Adrenal gland (tissue), 19 donors: ENCODE measurements at places on chromosomes 3 and 15. TPM values are rescaled to one million over a fixed set of nuclear protein-coding genes. Genes with fewer than 3 reads are reported as not detected.

Gene ACAN
- 0.43 TPM for total RNA-seq

Gene RBPMS2
- 6.3 TPM for total RNA-seq

Gene ZNF639
- 44.9 TPM for total RNA-seq

Gene SUCLG2
- total RNA-seq: 70.0 TPM

Gene ANKUB1
- not detected for total RNA-seq

Gene GPR160
- 3.4 TPM for total RNA-seq

Gene SERP1
- 274 TPM for total RNA-seq

DNA sequence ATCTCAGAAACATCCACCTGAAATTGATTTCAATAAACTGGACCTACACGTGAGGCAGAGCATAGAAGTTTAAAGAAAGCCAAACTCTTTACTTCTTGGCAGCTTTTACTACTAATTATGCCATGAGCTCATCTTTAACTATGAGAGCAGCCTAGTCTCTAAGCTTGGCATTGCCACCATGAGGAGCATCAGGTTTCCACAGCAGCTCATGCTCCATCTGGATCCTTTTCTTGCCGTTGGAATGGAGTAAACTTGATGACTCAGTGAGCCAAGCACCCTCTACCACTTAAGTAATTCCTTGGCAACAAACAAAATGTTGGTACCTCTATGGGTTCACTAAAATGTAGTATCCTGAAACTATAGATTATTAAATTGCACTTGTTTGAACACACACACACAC lies 583.2 kb downstream of the EPHA3 start:
- no peak overlapping the region for H3K27ac ChIP-seq
- H3K36me3 ChIP-seq: no peaks in the 10 kb centered on the region
- no peak for DNase-seq

GRCh38 chr3:8980756-8981257 lies 17.5 kb upstream of the RAD18 start:
- H3K27me3 ChIP-seq: no peaks in the 10 kb centered on the region
- no peak overlapping the region for H3K27ac ChIP-seq
- H3K4me1 ChIP-seq: no peaks in the 10 kb centered on the region
- H3K36me3 ChIP-seq: no peaks in the 10 kb centered on the region

DNA sequence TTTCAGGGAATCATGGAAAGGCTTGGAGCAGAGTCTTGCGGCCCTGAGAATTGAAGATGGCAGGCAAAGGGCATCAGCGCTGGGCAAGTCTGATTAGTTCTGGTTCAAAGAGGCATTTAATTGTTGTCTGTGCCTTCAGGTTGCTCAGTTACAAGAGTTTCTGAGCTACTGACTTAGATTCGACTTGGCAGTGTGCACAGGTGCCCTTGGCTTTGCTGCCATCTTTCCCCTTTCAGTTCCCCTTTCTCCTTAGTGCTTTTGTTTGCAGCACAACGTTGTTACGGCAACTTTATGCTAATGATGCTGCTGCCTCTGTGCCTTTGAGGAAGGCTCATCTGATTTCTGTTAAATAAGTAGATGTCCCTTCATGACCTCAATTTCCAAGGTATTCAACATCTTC lies 12.5 kb downstream of the P2RY14 start:
- H3K27me3 ChIP-seq: no peaks in the 10 kb centered on the region
- H3K27ac ChIP-seq: no peak overlapping the region
- no peaks in the 10 kb centered on the region for H3K36me3 ChIP-seq
- H3K4me3 ChIP-seq: no peak overlapping the region

GRCh38 chr3:34015204-34016142 lies 217.0 kb downstream of the PDCD6IP start:
- H3K27ac ChIP-seq: no peak overlapping the region
- no peaks in the 10 kb centered on the region for H3K36me3 ChIP-seq
- H3K4me1 ChIP-seq: peaks cover 11% of the 10 kb centered on the region
- H3K27me3 ChIP-seq: no peaks in the 10 kb centered on the region
- no peak for DNase-seq

GRCh38 chr3:108329947-108330346 lies 33.6 kb downstream of the HHLA2 start:
- no peaks in the 10 kb centered on the region for H3K36me3 ChIP-seq
- no peaks in the 10 kb centered on the region for H3K27me3 ChIP-seq
- H3K4me1 ChIP-seq: no peaks in the 10 kb centered on the region
- DNase-seq: no peak
- no peak overlapping the region for H3K27ac ChIP-seq
- H3K4me3 ChIP-seq: no peak overlapping the region

- H3K27me3 ChIP-seq: no peaks in the 10 kb centered on the region
- no peak for DNase-seq
- no peaks in the 10 kb centered on the region for H3K4me1 ChIP-seq
- no peaks in the 10 kb centered on the region for H3K36me3 ChIP-seq
- H3K27ac ChIP-seq: no peak overlapping the region
Measured at GRCh38 chr3:25455441-25456132, 27.5 kb downstream of the RARB start.

DNA sequence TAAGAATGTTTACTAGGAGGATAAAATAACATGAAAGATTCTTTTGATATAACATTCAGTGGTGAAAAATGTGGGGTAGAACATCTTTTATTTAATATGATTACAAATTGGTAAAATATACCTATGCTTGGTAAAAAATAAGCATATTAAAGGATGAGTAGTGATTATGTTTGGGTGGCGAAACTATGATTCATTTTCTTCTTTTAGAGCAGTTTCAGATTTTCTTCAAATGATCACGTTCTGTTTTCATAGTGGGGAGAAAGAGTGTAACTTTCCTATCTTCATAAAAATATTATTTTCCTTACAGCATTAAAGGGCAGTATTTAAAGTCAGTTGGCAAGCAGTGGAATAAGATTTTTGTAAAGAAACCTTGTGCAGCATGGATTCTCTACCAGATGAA lies 15.5 kb downstream of the DZIP3 start:
- H3K27ac ChIP-seq: no peak overlapping the region
- no peaks in the 10 kb centered on the region for H3K4me1 ChIP-seq
- no peak overlapping the region for H3K4me3 ChIP-seq
- DNase-seq: no peak

DNA sequence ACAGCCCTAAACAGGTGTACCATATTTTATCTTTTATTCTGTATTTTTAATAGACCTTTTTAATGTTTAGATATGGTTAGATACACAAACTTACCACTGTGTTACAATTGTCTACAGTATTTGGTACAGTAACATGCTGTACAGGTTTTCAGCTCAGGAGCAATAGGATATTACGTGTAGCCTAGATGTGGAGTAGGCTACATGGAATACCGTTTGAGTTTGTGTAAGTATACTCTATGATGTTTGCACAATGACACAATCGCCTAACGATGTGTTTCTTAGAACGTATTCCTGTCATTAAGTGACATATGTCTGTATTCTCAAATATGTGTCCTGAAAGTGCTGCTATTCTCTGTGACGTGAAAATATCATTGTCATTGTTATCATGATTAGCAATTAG lies 62.6 kb downstream of the MFSD1 start:
- H3K4me1 ChIP-seq: no peaks in the 10 kb centered on the region
- H3K27me3 ChIP-seq: no peaks in the 10 kb centered on the region
- H3K27ac ChIP-seq: no peak overlapping the region
- no peak overlapping the region for H3K4me3 ChIP-seq
- H3K36me3 ChIP-seq: no peaks in the 10 kb centered on the region

DNA sequence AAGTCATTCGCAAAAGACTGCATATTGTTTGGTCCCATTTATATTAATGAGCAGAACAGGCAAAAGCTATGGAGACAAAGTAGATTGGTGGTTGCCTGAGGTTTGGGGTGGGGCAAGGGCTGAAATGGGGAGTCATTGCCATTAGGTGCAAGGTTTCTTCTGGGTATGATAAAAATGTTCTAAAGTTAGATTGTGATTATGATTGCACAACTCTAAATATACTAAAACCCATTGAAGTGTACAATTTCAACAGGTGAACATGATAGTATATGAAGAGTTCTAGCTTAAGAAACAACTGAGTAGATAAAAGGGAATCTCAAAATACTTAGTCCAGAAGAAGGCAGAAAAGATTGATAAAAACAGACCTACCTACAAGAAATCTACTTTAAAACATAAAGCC lies 56.7 kb downstream of the PAK2 start:
- H3K4me1 ChIP-seq: no peaks in the 10 kb centered on the region
- no peak for DNase-seq
- H3K4me3 ChIP-seq: no peak overlapping the region
- no peak overlapping the region for H3K27ac ChIP-seq

DNA sequence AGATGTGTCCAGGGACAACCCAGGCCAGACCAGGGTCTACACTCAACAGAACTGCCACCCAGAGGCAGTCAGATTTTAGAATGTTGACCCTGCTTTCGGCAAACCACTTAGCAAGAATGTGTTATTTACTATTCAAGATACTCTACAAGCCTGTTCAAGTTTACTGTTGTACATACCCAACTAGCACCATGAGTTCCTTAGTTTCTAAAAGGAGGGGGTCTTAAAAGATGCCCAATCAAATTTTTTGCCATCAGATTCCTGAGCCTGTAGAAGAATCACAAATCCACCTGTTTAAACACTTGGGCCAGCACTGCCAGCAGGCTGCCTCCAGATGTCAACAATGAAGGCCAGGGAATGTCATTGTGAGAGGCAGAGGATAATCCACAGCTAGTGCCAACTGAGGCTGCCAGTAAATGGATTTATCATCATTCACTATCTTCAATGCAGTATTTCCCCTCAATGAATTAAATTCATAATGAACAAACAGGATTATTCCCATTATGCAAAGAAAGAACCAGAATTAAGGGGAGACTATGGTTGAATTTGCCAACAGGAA lies 43.5 kb upstream of the SNRPA1 start:
- H3K4me3 ChIP-seq: no peak overlapping the region
- DNase-seq: no peak
- H3K36me3 ChIP-seq: no peaks in the 10 kb centered on the region

DNA sequence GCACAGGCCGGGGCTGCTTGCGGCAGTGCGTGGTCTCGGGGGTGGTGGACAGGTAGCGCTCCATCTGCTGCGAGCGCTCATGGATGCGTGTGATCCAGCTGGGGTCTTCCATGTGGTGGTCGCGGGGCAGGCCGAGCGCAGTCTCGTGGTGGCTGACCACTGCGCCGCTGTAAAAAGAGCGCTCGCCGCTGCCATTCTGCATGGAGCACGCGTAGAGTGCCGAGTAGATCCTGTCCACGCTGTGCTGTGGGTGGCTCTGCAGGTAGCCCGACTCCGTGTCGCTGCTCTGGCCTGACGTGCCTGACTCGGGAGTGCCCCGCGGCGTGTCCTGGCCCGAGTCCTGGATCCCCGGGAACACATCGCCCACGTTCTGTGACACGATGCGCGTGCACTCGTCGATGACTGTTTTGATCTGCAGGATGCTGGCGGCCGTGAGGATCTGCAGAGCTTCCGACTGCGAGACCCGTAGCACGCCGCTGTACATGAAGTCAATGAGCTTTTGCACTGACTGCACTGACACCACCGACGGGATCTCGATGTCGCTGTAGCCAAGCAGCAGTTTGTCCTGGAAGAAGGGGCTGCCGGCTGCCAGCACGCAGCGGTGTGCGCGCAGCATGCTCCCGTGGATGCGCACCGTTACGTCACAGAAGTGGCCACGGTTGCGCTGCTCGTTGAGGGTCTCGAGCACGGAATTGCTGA lies 57.4 kb downstream of the TIGIT start:
- no peak for DNase-seq
- H3K36me3 ChIP-seq: no peaks in the 10 kb centered on the region
- no peak overlapping the region for H3K27ac ChIP-seq
- no peak overlapping the region for H3K4me3 ChIP-seq

GRCh38 chr3:155737844-155738460 lies 6.9 kb downstream of the PLCH1 start:
- H3K36me3 ChIP-seq: no peaks in the 10 kb centered on the region
- no peak overlapping the region for H3K4me3 ChIP-seq

GRCh38 chr3:101244212-101244575 lies 76.2 kb downstream of the IMPG2 start:
- H3K36me3 ChIP-seq: no peaks in the 10 kb centered on the region
- no peaks in the 10 kb centered on the region for H3K4me1 ChIP-seq
- no peak for DNase-seq

DNA sequence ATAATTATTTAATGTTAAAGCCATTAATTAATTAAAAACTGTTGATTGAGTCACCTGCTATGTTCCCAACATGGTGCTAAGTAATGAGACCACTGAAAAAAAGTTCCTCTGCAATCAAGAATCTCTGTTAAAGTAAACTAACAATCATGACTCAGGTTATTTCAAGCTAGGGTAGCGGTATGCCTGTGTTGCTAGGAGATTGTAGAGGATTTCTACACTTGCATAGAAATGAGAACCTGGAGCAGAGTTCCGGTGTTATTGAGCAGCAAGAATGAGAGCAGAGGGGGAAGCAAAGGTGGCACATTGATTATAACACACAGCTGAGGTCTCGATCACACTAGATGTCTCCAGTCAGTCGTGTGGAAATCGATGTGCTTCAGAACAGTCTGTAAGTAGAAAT lies 41.4 kb downstream of the C3orf85 start:
- no peaks in the 10 kb centered on the region for H3K27me3 ChIP-seq
- no peaks in the 10 kb centered on the region for H3K4me1 ChIP-seq
- DNase-seq: no peak
- no peak overlapping the region for H3K4me3 ChIP-seq

DNA sequence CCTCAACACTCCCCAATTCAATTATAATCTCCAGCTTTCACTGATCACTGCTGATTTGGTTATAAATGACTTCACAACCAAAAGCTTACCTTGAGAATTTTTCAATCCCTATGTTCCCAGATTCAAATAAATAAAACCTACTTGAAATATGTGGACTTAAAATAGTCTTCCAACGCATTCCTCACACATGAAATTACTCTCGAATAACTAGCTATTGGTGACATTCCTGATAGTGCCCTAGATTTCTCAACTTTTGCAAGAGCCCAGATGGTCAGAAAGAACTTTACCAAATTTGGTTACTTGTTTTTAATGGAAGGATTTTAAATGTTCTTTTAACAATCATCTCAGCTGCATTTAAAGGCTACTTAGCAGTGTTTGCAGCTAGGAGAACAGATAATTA lies 605.5 kb downstream of the FHIT start:
- H3K4me3 ChIP-seq: no peak overlapping the region
- H3K27ac ChIP-seq: no peak overlapping the region
- H3K36me3 ChIP-seq: no peaks in the 10 kb centered on the region
- H3K4me1 ChIP-seq: no peaks in the 10 kb centered on the region

DNA sequence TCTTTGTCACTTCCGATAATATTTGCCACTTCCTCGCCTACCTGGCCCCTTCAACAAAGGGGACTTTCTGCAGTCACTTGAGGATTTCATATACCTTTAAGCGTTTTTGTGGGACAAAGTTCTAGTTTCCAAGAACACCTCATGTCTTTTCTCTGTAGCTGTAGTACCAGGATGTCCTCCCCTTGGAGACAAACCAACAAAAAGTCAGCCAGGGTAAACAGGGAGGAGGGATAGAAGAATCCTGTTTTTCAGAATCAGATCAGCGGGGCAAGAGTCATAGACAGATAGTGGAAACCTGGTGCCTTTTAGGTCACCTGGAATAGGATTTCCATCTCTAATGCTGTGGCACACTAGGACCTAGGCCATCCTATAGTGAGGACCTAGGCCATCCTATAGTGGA lies 4.5 kb downstream of the LRRC3B start:
- H3K27me3 ChIP-seq: peaks cover 8% of the 10 kb centered on the region
- no peak for DNase-seq
- H3K36me3 ChIP-seq: no peaks in the 10 kb centered on the region
- H3K4me1 ChIP-seq: no peaks in the 10 kb centered on the region

GRCh38 chr3:144437989-144438388 lies 466.4 kb downstream of the DIPK2A start:
- H3K4me1 ChIP-seq: no peaks in the 10 kb centered on the region
- no peak for DNase-seq
- no peaks in the 10 kb centered on the region for H3K36me3 ChIP-seq
- H3K27me3 ChIP-seq: no peaks in the 10 kb centered on the region

- no peaks in the 10 kb centered on the region for H3K36me3 ChIP-seq
- H3K4me1 ChIP-seq: peaks cover 9% of the 10 kb centered on the region
- H3K4me3 ChIP-seq: no peak overlapping the region
Measured at GRCh38 chr3:177589911-177590381, 392.7 kb upstream of the TBL1XR1 start.
